ENCODE measurements at places on chromosomes 3 and 15.

- no peak for DNase-seq
These were observed 12.6 kb downstream of the BFSP2 start for GRCh38 chr3:133412183-133413132.

DNA sequence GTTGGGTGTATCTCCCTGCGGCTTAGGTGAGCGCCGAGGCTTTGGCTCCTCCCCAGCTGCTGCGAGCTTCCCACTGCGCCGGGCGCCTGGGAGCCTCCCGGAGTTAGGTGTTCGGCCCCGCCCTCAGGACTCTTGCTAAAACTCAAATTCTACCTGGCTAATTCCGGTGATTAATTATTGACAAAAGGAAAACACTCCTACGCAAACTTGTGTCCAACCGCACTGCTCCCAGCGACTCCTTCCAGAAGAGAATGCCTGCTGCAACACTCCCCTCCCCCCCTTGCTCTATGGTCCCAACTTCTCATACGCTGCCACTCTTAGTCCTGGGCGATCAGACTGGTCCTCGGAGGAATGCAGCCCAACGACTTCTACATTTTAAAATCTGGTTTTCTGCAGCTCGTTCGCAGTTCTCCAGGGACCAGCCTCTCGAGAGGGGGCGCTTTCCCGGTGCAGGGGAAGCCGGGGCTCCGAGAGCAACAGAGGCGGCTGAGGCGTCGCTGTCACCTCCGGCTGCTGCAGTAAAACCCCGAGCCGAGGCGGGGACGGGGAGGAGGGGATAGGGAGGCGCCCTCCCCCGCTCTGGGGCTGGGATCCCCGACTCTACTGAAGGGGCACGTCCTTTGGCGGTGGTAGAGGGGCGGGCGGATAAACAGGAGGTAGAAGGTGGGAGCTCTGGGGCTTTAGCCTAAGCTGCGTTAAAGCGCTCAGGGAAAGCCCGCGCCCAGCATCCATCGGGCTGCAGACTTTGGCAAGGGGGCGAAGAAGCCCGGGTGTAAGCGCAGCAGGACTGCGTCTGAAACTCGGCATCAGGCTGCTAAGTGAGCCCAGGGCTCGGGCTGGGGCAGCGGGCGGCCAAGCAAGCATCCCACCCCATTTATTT, at the start of gene SPTSSB:
Gene SPTSSB, minus strand, starts transcription at position 77 of the 880 bp plus-strand sequence. CDS start 25,194 bp downstream, outside the sequence.
- peak; percentile 93 for DNase-seq

- DNase-seq: no peak
These were observed 6.2 kb downstream of the CORO2B start for GRCh38 chr15:68584756-68585573.

- peak; percentile 46 for DNase-seq
These were observed 168.0 kb upstream of the THRB start for GRCh38 chr3:24662449-24663345.

DNA sequence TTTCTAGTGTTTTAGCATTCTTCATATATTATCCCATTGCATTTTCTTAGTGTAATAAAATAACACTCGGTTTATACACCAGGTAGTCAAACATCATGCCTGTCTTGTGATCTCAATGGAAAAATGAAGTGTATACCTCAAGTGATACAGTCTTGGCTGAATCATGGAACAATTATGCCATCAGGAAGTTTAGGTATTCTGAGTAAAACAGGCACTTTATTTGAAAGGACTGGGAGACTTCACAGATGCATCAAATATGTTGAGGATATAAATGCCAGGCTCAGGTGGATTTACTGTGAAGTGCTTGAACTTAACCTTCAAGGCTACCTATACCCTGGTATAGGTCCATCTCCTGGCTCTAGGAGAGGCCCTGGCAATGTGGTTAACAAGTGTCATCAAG, 8.5 kb downstream of the TGFBR2 start:
- DNase-seq: peak; percentile 75

DNA sequence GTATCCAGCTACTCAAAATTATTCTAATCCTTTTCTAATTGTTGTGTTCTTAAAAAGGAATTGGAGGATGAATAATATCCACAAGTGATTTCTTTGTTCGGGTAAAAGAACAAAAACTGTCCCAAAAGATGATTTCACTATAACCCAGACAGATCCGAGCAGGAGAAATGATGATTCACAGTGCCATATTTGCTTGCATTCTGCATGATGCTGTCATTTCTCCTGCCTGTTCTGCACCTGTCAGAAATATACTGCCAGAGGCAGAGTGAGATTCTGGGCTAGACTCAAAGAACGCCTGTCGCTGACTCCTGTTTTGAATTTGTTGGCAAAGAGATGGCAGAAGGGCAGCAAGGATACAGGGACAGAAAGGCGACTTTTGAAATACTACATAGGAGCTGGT, 34.7 kb upstream of the SLC24A5 start:
- DNase-seq: peak; percentile 4

DNA sequence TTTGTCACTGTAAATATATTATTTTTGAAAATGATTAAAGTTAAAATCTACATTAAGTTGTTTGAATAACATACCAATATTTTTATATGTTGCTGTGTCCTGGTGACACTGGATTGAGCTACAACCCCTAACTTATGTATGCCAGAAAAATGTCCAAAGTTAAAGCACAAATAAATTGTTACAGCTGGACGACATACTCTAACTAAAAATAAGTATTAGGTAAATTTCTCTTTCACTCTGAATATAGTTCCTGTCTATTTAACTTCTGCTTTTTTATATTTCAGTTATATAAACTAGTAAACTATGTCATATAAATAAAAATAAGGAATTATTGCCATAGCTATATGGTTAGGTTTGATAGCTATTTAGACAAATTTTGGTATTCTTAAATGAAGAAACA, 118.5 kb upstream of the SAMMSON start:
- no peak for DNase-seq

DNA sequence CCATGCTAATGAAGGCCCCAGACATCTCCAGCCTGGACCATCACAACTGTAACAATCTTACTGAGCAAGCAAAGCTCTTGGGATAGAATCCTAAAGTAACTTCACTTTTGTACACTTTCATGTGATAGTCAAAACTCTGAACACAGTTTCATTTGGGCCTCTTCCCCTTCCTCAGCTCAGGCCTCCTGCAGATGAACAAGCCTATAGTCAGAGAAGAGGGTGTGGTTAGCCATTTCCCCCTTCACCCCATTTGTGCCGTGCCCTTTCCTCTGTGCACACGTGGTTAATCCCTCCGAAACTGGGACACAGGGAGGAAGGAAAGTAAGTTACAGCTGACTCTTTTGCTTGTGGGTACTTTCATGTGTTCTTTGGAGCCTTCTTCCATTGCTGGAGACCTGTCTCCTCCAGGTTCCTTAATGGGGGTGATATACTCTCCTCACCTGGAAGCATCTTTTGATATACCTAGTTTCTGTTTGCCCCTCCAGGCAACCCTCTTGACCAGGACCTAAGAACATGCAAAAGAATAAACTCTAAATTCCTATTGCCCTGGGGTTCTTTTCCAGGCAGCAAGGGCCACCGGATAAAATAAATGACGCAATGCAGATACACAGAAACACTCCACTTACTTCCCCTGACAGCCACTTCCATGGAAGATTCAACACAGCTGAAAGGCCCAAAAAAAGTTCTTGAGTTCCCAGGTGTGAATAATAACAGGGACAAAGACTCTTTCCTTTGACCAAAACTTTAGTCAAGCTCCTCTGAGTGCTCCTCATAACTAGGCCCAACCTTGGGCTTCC, 29.6 kb upstream of the CSTA start:
- no peak for DNase-seq

- DNase-seq: no peak
These were observed 59.5 kb downstream of the FAIM start for GRCh38 chr3:138668107-138668506.

DNA sequence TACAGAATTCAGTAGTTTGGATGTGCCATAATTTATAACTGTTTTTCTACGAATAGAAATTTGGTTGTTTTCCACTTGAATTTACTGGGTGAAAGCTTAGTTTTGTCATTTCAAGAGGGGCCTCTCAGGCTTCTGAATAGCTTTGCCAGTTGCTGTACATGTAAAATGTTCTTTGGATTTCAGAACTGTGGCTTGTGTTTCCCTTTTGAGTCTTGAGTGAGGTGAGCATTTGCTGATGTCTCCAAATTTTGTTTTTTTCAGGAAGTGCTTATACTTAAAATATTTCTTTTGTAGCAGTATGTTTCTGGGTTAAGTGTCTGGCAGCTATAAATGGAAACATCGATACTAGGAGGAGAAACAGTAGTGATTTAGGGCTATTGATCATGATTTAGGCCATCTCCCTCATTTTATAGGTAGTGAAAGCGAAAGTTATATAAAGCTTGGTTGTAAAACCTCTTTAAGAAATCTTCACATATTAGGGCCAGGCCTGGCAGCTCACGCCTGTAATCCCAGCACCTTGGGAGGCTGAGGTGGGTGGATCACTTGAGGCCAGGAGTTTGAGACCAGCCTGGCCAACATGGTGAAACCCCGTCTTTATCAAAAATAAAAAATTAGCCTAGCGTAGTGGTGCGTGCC, 9.2 kb upstream of the TRAK1 start:
- DNase-seq: no peak

DNA sequence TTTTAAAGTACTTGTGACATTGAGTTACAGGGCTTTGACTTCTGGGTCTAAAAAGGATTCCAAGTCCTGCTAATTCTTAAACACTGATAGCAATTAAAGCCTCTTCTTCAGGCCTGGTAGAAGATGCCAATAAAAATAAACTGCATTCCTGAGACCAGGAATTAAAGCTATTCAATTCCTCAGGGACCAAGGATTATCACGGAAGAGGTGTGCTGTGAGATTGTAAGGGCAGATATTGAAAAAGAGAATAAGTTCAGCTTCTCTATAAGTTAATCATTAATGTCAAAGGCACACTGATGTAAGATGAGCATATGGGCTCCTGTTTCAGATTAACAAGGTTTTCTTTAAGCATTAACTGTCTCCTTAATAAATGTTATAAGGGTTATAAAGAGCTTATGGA, 611.3 kb downstream of the SI start:
- DNase-seq: no peak

DNA sequence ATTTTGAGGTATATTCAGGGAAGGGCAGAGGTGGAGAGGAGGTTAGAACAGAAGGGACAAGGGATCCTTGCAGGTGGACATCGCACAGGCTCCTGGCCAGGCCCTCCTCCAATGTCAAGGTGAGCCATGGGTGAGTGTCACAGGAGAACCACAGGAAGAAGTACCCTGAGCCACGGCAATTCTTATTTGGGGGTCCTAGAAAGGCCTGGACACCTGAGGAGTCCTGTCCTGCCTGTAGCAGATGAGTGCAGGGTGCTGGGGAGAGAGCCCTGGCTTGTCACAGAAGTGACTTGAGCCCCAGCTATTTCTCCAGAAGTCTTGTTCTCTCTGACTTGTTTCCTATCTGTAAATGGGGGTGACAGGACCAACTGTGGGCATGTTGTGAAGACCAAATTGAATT, 4.3 kb downstream of the SLC6A20 start:
- no peak for DNase-seq

DNA sequence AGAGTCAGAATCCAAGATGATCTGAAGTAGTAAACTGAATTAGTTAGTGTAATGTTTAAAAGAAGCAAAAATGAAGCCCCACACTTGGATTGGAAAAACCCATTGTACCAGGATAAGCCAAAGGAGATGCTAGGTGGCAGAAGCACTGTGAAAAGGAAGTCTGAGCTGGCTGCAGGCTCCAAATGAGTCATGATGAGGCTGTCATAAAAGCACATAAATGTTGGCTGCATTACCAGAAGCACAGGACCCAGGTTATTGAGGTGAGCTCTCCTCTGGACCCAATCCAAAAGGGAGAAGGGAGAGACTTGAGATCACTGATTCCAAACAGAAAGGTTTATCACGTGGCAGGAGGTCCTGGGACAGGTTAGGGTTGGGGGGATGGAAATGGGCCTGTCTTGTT, 3.2 kb upstream of the ACAN start:
- DNase-seq: peak; percentile 81

GRCh38 chr15:88727439-88727838, 75.8 kb upstream of the ACAN start:
- DNase-seq: no peak

GRCh38 chr3:53525765-53526703, 31.6 kb downstream of the CACNA1D start:
- no peak for DNase-seq

GRCh38 chr3:43212914-43213611, 73.3 kb upstream of the SNRK start:
- peak; percentile 85 for DNase-seq

DNA sequence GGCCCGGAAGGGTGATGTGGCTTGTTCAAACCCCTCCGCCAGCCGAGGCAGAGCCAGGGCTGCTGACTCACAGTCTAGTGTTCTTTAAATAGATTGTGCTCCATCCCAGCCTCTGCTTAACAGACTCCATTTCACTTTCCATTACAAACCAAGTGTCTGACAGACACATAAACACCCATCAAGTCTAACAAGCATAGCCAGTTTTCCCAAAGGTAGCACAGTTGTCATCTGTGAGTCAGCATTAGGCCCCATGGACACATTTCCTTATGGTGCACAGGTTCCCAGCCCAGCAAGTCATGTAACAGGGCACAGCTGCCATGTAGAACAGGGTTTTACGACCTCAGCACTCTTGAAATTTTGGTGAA, 109.9 kb upstream of the RAP2B start:
- DNase-seq: peak; percentile 100

- DNase-seq: no peak
These were observed 113.8 kb upstream of the P2RY1 start for GRCh38 chr3:152720951-152721718.

- DNase-seq: no peak
These were observed 2.5 kb downstream of the CLDN11 start for GRCh38 chr3:170421111-170421641.

DNA sequence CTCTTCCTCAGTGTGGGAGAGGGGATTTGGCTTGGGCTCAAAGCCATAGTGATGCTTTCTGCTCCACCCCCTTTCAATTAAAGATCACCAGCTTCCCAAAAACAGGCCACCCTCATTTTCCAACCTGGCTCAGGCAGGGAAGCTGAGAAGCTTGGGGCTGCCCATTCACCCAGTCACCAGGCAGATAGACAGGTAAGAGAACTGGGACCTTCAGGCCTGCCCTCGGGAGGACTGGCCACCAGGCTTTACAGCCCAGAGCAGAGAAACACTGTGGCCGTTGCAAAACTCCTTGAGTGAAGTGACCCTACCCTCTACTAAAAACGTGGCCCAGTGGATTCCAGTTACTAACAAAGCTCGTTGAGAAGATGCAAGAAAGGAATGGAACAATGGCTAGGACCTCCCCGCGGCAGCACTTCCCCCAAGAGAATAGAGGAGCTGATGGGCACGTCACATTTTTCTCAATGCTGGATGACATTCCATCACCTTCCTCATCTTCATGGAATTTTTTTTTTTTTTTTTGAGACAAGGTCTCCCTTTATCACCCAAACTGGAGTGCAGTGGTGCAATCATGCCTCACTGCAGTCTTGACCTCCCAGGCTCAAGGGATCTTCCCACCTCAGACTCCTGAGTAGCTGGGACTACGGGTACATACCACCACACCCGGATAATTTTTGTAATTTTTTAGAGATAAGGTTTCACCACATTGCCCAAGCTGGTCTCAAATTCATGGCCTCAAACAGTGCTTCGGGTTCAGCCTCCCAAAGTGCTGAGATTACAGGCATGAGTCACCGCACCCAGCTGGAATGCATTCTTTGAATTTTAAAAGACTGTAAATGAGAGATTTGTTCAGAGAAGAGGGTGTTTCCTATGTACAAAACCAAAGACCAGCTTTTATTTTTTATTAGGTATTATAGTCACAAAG, 37.9 kb downstream of the LIPC start:
- peak; percentile 94 for DNase-seq

Measured in bronchial epithelial cell (primary cell).